ENCODE measurements at places on chromosomes 2 and 18.

GRCh38 chr2:117801826-117802225 is 12.7 kb upstream of the DDX18 start:
- DNase-seq = no peak

- DNase-seq = no peak
These were observed 10.2 kb downstream of the SIX3 start for GRCh38 chr2:44951714-44952113.

DNA sequence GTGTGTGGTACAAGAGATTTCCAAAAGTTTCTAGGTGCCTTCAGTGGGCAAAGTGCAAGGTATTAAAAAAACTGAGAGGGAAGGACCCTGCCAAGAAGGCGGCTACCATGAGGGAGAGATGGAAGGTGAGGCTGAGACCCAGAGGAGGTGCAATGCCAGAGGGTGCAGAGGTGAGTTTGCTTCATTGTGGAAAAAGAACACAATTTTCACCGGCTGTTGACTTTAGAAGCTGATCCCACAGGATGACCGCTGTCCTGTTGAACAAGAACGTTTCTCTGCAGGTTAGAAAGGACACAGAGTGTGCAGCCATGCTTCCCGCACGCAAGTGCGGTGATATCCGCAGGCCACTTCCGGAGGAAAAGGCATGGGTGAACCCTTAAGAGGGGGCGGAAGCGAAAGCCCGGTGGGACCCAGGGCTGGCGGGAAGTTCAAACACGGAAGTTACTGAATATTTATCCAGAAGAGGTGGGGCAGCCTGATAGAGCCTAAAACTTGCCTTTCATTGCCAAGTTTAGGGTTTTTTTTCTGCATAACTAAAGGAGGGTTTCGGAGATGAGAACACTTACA is 16.6 kb downstream of the SP110 start:
- no peak for DNase-seq

DNA sequence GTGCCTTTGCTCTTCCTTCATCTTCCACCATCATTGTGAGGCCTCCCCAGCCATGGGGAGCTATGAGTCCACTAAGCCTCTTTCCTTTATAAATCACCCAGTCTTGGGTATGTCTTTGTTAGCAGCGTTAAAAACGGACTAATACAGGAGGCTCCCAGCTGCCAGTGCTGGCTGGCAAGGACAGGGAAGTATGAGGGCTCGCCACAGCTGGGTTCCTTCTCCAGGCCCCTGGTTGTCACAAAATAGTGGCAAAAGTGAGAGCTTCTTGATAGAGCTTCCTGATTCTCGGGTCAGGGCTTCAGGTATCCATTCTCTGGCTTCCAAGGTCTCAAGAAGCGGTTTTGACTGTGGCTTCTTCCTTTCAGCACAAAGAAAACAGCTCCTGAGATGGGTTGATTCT is 85.0 kb downstream of the ZNF516 start:
- no peak for DNase-seq

- no peak for DNase-seq
These were observed 270.7 kb upstream of the KLHL29 start for GRCh38 chr2:23114299-23114698.

DNA sequence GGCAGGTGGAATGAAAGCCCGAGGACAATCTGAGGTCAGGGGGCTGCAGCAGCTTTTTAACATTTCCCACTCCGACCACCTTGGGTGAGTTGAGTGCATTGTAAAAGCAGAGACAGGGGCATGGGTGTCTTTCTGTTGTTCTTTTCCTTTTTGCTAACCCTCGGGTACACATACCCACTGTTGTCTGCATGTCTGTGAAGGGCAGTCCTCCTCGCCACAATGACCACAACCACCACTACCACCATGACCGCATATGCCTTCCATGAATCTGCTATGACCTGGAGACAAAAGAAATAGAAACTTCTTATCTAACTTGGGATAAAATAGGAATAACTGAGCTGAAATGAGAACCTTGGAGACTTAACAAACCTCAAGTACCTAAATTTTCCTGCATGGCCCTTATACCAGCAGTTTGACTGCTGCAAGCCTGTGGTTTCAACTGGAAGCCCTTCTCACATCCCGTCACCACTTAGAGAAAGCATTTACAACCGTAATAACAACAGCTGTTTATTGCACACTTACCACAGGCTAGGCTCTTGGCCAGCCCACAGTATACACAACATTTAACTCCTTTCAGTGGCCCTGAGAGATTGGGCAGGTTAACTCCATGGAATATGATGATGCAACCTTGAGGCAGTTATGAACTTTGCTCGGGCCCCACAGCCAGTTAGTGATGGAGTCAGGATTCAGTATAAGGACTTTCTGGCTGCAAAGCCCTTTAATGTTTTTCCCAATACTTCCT is 80.3 kb downstream of the GYPC start:
- DNase-seq = no peak

- peak; percentile 15 for DNase-seq
These were observed 163.2 kb downstream of the INSIG2 start for GRCh38 chr2:118251427-118251826.

DNA sequence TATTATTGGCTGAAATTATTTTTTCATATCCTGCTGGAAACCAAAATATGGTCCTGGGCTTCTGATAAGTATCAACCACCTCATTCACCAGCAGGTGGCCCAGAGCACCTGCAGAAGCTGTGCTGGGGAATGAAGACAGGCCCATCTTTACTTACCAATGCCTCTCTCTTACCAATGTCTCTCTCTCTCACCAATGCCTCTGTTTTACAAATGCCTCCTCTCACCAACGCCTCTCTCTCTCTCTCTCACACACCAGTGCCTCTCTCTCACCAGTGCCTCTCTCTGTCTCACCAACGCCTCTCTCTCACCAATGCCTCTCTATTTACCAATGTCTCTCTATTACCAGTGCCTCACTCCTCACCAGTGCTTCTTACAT is 2.3 kb upstream of the MAL start:
- no peak for DNase-seq

GRCh38 chr2:44582363-44583008 is 220.7 kb downstream of the CAMKMT start:
- no peak for DNase-seq

- no peak for DNase-seq
These were observed 39.1 kb downstream of the SH3RF3 start for GRCh38 chr2:109168086-109168485.

DNA sequence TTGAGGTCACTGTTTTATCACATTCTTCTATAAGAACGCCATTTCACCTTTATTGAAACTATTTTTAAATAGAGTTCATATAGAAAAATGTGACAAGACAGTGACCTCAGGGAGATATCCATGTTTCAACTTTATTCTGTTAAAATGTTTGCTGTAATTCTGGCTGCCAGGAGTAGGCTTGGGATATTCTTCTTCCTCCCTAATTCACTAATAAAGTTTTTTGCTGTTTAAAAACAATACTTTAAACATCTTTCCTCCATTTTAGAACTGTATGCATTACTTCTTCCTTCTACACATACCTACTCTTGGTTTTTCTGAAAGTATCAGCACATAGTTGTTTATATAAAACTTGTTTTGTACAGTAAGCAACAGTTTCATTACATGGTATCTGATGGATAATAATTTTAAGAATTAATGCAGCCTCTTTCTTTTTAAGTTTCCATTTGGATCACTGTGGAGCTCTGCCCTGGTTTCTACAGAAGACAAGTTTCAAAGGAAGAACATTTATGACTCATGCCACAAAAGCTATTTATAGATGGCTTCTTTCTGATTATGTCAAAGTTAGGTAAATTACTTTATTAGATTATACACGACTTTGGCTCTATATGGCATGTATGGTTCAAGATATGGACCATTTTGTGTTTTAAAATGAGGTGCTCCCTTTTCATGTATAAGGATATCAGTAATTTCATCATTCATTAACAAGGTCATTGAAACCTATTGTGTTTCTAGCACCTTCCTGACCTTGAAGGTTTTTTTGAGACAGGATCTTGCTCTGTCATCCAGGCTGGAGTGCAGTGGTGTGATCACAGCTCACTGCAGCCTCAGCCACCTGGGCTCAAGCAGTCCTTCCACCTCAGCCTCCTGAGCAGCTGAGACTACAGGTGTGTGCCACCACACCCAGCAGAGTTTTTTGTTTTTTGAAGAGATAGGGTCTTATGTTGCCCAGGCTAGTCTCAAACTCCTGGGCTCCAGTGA is 7.2 kb downstream of the CPSF3 start:
- no peak for DNase-seq

- DNase-seq = no peak
These were observed 124.5 kb downstream of the CMPK2 start for GRCh38 chr2:6741229-6741628.

- DNase-seq = no peak
These were observed 25.1 kb downstream of the ADRA2B start for GRCh38 chr2:96091141-96091710.

- DNase-seq = no peak
These were observed at the start of gene DSC2 for GRCh38 chr18:31102025-31102684. DSC2 (minus strand) TSS chr18:31102421; CDS start chr18:31101971, 450 bp downstream.

GRCh38 chr18:50395093-50395492 is 20.2 kb downstream of the SKA1 start:
- no peak for DNase-seq

- no peak for DNase-seq
These were observed 41.1 kb downstream of the DHRS9 start for GRCh38 chr2:169110419-169110818.

DNA sequence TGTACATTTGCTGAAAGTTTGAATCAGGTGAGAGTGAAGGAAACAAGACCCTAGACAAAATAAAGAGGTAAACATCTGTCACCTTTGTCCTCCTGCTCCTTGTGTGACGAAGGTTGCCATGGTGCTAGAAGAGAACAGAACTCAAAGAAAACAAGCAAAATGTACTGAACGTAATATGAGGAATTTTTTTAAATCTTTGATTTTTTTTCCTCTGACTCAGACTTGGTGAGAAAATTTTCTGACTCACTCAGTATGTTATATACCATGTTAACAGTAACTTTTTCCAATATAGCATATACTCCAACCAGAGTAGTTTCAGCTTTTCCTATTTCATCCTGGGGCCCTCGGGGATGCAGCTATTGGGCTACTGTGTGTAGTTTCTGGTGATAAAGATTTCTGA is 2114.6 kb upstream of the PIK3C3 start:
- no peak for DNase-seq
